AG04449 (cell line): ENCODE measurements at places on chromosomes 3 and 15.

DNA sequence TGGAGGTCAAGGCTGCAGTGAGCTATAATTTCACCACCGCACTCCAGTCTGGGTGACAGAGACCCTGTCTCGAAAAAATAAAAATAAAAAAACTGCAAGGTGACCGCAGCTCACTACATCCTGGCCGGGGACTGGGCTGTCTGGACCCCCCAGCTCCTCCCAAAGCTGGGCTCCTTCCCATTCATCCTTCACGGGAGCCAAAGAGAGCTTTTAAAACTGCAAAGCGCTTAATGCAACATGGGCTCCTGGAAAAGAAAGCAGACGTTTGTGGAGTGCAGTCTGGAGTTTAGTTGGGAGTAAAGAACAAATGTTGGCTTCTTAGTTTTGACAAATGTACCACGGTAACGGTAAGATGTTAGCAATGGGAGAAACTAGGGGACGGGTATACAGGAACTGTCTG, 12.1 kb downstream of the PLXND1 start:
- no peak for DNase-seq

DNA sequence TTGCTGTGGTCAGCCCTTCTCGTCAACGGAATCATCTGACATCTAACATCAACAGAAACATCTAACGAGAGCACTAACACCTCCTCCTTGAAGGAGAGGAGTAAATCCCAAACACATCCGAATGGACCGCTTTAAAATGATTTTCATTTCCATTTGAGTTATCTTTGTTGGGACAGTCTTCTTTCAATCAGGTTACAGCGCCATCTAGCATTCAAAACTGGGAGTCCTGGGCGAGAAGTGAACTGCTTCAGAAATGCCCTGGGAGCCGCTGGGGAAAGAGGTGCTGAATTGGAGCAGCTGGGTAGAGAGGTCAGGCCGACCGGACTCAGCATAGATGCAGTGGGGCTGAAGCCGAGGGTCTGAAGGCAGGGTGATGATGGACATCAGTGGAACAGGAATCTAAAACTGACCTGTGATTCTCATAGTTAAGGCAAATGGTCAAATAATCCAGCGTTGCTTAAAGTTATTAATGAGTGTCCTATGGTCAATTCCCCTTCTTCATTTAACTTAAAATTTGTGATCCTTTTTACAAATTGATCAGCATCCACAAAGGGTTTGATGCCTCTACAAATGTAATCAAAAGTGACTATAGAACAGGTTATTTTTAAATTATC, 170.0 kb upstream of the NDN start:
- no peak for DNase-seq

GRCh38 chr3:184601576-184602371, 40.2 kb downstream of the EPHB3 start:
- no peak for DNase-seq

- no peak for DNase-seq
These were observed 335.4 kb upstream of the IGF1R start for GRCh38 chr15:98312913-98313312.

DNA sequence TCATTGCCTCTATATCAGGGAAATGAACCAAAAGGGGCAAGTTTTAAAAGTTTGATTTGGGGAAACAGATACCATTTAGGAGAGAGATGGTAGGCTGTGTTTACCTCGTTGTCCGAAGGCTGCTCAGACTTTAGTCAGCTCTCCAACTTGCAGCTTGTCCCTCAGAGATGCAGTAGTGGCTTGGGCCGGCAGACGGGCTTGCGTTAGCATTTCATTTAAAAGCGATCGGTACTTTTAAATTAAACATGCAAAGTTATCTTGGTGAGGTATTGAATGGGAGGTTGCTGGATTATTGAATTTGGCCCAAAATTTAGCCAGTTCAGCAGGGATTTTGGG, 26.2 kb downstream of the EEFSEC start:
- no peak for DNase-seq
